ENCODE measurements at places on chromosomes 3 and 15. TPM values are rescaled to one million over a fixed set of nuclear protein-coding genes. Genes with fewer than 3 reads are reported as not detected.
A peak's percentile ranks its signal among the peaks of the same experiment; 100 is the strongest.

DNA sequence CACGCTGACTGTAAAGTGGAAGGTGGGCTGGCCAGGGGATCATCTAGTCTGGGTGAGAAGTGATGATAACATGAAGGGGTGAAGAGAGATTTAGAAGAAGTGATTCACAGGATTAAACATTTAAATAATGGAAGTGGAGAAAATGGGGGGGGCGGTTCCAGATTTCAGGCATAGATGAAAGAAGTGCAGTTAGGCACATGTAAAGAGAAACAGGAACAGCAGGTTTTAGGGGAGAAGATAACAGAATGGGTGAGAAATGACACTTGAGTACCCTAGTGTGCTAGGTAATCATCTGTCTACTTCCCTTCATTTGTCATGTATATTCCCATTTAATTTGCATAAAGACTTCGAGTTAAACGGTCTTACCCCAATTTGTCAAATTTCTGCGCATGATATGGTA, 15.3 kb downstream of the B3GNT5 start:
- peaks cover 64% of the 10 kb centered on the region for H3K4me1 ChIP-seq
- DNase-seq = no peak
- no peak overlapping the region for H3K4me3 ChIP-seq
- H3K36me3 ChIP-seq = no peaks in the 10 kb centered on the region
- no peaks in the 10 kb centered on the region for H3K27me3 ChIP-seq

DNA sequence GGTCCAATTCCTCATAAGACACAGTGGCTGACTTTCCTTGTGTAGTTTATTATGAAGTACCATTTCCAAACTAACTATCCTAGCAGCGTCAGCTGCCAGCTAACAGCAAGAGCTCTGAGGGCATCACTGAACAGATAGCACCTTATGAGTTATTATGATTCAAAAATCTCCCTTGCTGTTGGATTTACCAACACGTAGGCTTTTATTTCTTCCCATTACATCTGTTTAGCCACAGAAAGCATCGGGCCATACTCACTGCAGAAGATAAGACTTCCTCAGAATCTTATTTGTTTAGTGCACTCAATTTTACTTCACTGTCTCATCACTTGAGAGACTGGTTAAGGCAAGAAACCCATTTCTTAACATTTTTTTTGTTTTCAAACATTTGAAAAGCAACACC, 16.2 kb downstream of the CLDN1 start:
- no peak for DNase-seq
- no peak overlapping the region for H3K4me3 ChIP-seq
- no peaks in the 10 kb centered on the region for H3K4me1 ChIP-seq
- no peaks in the 10 kb centered on the region for H3K27me3 ChIP-seq
- H3K27ac ChIP-seq = no peak overlapping the region

The CHRD gene
- 5.6 TPM for total RNA-seq

GRCh38 chr3:178671377-178671776, 135.1 kb downstream of the KCNMB2 start:
- no peak for DNase-seq
- H3K27ac ChIP-seq = no peak overlapping the region
- H3K4me3 ChIP-seq = no peak overlapping the region
- no peaks in the 10 kb centered on the region for H3K36me3 ChIP-seq
- H3K27me3 ChIP-seq = no peaks in the 10 kb centered on the region

The TRIM42 gene
- not detected for total RNA-seq

GRCh38 chr3:194244167-194244566, 107.0 kb downstream of the CPN2 start:
- no peaks in the 10 kb centered on the region for H3K36me3 ChIP-seq
- H3K4me3 ChIP-seq = no peak overlapping the region
- DNase-seq = no peak
- no peaks in the 10 kb centered on the region for H3K27me3 ChIP-seq

DNA sequence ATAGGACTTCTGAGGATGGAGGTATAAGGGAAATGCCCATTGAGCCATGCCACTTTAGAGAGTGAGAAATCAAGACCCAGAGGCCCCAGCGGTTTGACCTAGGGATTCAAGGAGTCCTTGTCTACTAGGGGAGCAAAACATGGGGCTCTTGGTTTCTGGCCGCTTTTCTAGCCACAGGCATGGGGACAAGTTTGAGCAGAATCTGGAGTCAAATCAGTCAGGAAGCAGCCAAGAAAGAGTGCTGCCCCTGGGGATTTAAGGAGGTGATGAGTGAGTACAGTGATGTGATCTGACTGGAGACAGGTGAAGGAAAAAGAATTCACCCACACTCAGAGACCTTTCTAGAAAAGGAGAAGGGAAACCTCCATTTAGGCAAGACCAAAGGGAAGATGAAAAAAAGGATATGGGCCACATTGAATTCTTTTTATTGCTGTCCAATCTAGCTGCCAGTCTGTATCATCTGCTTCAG, 244.0 kb upstream of the TBC1D5 start:
- H3K27ac ChIP-seq = no peak overlapping the region
- no peaks in the 10 kb centered on the region for H3K4me1 ChIP-seq
- H3K4me3 ChIP-seq = no peak overlapping the region
- no peak for DNase-seq

DNA sequence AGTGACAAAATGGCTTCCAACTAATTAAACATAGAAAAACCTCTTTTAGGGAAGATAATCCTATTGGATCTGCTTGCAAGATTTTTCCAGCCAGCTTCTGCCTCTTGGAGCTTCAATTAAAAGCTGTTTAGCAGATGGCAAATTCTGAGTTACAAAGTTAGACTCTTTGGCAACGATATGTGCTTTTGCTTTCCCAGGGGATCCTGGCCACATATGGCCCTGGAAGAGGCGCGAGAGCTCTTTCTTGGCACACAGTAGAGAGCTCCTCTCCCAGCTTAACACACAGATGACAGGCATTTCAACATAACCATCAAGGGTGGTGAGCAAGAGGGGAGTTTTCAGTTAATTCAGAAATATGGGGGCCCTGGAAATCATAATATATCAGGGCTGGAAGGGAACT, 41.6 kb upstream of the GALNT15 start:
- no peaks in the 10 kb centered on the region for H3K36me3 ChIP-seq
- no peak overlapping the region for H3K27ac ChIP-seq
- DNase-seq = peak; percentile 69
- no peaks in the 10 kb centered on the region for H3K27me3 ChIP-seq
- no peaks in the 10 kb centered on the region for H3K4me1 ChIP-seq
- H3K4me3 ChIP-seq = no peak overlapping the region

- H3K27ac ChIP-seq = no peak overlapping the region
- no peaks in the 10 kb centered on the region for H3K27me3 ChIP-seq
- H3K4me3 ChIP-seq = no peak overlapping the region
- no peak for DNase-seq
These were observed 327.4 kb downstream of the SHQ1 start for GRCh38 chr3:72520690-72521308.

The PTX3 gene
- total RNA-seq = 5.6 TPM

- peak; percentile 40 for DNase-seq
- H3K27ac ChIP-seq = no peak overlapping the region
- H3K27me3 ChIP-seq = no peaks in the 10 kb centered on the region
- H3K4me1 ChIP-seq = peaks cover 11% of the 10 kb centered on the region
- H3K36me3 ChIP-seq = no peaks in the 10 kb centered on the region
- H3K4me3 ChIP-seq = no peak overlapping the region
These were observed 48.9 kb downstream of the XXYLT1 start for GRCh38 chr3:195221876-195222617.

DNA sequence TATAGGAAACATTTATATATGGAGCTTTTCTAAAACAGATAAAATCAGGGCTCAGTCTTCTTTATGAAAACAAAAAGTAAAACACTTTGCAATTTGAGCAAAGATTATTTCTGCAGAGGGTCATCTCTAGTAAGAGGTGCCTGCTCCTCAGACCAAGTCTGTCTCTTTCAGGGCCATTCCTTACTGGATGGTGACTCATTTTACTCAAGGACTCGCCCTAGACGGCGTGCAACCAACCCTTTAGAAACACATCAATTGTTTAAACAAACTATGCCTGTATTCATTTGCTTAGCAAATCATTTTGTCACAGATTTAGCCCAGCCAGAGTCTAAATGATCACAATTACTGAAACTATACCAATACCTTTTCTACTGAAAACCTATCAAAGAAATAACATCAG, 242.8 kb upstream of the ICE2 start:
- H3K27me3 ChIP-seq = no peaks in the 10 kb centered on the region
- H3K27ac ChIP-seq = no peak overlapping the region
- H3K4me1 ChIP-seq = no peaks in the 10 kb centered on the region
- DNase-seq = no peak
- no peak overlapping the region for H3K4me3 ChIP-seq

DNA sequence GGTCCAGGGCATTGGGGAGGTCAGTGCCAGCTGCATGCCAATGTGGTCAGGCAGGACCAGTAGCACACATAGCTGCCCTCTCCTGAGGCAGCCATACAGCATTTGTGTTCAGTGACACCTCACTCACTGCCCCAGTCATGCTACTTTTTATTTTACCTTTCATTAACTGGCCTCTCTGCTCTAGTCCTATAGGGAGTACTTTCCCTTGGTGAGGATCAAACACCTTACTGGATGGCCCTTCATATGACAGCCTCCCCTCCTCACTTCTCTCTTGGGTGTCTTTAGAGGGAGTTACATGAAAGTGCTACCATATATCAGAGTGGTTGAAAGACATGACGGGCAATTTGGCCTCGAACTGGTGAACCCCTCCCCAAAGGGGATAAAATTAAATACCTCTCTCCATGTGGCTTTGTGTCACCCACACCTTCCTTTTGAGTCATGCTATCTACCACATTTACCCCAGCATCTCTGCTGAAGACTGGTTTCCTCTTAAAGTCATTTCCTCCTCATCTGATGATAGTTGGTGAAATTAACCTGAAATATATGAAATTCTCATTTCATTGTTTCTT, 17.6 kb downstream of the RLBP1 start:
- DNase-seq = no peak
- H3K4me3 ChIP-seq = no peak overlapping the region
- no peak overlapping the region for H3K27ac ChIP-seq

The SLC28A1 gene
- total RNA-seq = not detected

DNA sequence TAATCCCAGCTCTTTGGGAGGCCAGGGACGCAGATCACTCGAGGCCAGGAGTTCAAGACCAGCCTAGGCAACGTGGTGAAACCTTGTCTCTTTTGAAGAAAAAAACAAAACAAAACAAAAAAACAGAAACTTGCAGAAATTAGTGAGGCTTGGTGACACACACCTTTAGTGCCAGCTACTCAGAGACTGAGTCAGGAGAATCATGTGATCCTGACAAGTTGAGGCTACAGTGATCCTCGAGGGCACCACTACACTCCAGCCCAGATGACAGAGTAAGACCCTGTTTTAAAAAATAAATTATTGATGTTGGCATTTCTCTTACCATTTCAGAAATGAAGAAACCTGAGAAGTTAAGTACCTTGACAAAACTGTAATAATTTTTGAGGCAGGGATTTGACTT, 44.6 kb upstream of the CCNB2 start:
- H3K27ac ChIP-seq = no peak overlapping the region
- H3K36me3 ChIP-seq = peaks cover 95% of the 10 kb centered on the region
- no peaks in the 10 kb centered on the region for H3K4me1 ChIP-seq
- no peaks in the 10 kb centered on the region for H3K27me3 ChIP-seq

The NANOGP8 gene
- total RNA-seq = not detected

DNA sequence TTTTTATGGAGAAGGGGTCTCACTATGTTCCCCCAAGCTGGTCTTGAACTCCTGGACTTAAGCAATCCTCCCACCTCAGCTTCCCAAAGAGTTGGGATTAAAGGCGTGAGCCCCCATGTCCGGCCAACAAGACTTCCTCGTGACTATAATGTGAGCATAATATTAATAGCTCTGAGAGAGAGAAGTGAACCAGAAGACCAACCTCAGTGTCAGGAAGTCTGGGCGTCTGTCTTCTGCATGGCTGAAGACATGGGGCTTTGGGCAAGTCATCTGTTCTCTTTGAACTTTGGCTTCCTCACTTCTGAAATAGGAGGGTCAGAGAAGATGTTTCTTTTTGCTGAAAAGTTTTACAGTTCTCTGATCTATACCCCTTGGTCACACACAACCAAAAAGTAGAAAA, 92.1 kb downstream of the SLC49A4 start:
- H3K4me3 ChIP-seq = no peak overlapping the region
- DNase-seq = no peak
- no peaks in the 10 kb centered on the region for H3K27me3 ChIP-seq
- no peak overlapping the region for H3K27ac ChIP-seq
- H3K36me3 ChIP-seq = no peaks in the 10 kb centered on the region

DNA sequence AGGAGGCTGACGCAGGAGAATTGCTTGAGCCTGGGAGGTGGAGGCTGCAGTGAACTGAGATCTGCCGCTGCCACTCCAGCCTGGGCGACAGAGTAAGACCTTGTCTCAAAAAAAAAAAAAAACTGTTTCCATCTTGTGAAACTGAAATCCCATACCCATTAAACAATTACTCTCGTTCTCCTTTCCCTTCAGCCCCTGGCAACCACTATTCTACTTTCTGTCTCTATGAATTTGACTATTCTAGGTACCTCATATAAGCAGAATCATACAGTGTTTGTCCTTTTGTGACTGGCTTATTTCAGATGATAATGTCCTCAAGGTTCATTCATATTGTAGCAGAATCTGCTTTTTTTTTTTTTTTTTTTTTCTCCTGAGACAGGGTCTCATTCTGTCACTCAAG, 51.5 kb upstream of the UBE2E1 start:
- H3K36me3 ChIP-seq = no peaks in the 10 kb centered on the region
- H3K4me1 ChIP-seq = peaks cover 19% of the 10 kb centered on the region
- no peak for DNase-seq
- H3K27me3 ChIP-seq = no peaks in the 10 kb centered on the region

Measured in left lung (tissue), 14 donors.